Amniotic epithelial cell (primary cell): ENCODE measurements at places on chromosomes 16 and 17.

DNA sequence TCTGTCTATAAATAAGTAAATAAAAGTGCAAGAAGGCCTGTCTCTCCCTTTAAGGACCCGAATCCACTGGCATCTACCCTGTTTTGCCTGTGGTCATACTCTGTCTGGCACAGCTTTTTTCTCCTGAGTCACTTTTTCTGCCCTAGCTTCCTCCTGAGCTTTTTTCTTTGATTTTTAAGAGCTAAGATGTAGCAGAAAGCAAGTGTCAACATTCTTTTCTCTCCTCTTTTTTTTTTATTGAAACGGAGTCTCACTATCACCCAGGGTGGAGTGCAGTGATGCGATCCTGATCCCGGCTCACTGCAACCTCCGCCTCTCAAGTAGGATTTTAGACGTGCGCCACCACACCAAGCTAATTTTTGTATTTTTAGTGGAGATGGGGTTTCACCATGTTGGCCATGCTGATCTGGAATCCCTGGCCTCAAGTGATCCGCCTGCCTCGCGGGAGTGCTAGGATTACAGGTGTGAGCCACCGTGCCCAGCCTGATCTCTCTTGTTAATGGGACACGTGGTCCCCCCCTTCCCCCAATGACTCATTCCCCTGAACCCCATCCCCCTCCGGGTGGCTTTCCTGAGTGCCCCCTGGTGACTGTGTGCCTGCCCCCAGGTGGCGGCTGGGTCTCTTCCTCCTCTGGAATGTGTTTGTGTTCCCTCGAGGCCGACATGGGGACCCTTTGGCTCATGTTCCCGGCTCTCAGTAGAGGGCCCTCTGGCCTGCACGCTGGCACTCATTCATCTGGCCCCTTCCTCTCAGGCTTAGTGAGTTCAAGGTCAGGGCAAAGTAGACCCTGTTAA lies 14.2 kb downstream of the C16orf90 start:
- no peak for DNase-seq

GRCh38 chr16:20868890-20869289 lies 31.3 kb downstream of the DCUN1D3 start:
- peak; percentile 53 for DNase-seq

- DNase-seq: no peak
Observed at GRCh38 chr17:44247440-44247841, 20.5 kb downstream of the SLC4A1 start.

- no peak for DNase-seq
Observed at GRCh38 chr17:78600181-78600721, 23.1 kb upstream of the DNAH17 start.

DNA sequence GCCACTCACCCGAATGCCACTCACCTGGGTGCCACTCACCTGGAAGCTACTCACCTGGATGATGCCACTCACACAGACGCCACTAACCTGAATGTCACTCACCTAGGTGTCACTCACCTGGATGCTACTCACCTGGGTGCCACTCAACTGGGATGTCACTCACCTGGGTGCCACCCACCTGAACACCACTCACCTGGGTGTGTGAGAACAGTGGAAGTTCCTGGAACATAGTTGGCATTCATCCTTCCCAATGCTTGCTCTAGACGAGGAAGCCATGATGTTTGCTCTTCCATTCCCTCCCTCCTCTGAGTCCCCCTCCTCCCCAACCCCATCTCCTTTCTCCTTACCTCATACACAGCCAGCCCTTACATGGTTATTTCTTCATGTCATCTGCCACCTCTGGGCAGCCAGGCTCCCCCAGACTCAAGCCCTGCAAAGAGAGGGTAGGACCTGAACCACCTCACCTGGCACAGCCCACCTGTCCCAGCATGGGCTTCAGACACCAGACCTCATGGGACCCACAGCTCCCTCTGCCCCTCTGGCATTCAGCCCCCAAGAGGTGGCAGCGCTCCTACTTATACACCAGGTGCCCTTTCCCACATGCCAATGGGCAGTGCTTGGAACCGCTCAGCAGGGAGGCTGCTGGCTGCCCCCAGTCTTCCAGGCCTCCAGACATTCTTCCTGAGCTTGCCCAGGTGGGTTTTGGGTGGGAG lies 171.8 kb upstream of the FOXF1 start:
- no peak for DNase-seq

DNA sequence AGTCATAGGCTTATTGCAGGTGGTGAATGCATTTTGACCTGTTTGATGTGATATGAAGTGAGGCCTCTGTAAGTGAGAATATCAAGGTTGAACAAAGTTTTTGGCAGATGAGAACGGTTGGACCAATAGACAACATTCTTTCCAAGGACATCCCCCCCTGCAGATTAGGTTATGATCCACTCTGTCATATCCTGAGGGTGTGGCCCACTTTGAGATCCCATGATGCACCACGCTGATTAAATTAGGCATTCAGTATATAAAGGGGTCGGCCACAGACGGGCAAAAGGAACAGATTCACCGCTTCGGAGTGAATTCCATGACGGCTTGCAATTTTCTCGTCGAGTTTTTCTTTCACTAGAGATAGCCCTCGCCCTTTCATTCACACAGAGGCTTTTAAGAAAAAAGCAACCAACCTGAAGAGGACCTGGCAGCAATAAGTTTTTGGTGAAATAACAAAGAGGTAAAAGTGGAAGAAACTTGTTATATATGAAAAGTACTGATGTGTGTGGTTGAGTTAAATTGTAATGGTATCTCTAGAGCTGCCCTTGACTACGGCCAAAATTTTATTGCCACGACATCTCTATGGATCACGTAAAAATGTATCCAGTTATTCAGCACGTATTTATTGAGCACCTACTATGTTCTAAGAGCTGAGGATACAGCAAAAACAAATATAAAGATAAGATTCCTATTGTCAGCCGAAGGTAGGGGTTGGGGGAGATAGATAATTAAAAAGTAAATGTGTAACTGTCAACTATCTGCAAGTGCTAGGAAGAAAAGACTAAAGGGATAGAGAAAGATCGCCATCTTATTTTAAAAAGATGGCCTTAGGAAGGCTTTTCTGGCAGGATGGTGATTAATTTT lies 1.7 kb upstream of the RBBP6 start:
- no peak for DNase-seq

GRCh38 chr17:46135126-46135812 lies 58.0 kb downstream of the KANSL1 start:
- peak; percentile 80 for DNase-seq

DNA sequence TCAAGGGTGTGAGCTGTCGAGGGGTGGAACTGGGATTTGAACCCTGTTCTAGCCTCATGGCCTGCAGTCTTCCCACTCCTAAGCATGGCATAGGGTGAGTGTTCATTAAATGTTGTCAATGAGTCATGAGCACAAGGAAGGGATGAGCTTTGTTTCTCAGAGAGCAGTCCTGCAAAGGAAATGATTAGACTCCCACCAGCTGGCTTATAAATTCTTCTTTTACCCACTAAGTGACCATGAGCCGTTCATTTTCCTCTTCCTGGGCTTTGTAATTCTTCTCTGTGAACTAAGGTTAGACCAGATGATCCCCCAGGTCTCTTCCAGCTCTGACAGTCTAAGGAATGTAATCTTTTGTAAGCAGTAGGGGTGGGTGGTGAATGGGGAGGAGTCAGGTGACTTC lies 47.9 kb upstream of the HNF1B start:
- peak; percentile 59 for DNase-seq

DNA sequence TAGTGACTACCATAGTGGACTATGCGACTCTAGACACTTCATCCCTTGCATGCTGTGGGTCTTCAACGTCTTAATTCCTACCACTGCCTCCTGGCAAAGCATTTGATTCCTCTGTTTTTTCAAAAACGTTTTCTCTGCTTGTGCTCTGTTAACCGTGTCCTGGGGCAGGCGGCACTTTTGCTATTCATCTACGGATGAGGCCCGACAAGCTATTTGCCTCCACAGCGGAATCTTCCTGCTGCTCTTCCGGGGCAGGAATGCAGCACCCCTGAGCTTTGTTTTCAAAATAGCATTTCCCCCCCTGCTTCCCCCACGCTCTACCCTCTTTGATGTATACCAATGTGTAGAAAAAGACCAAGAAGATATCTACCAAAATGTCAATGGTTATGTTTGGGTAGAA lies 39.8 kb upstream of the METTL16 start:
- no peak for DNase-seq

DNA sequence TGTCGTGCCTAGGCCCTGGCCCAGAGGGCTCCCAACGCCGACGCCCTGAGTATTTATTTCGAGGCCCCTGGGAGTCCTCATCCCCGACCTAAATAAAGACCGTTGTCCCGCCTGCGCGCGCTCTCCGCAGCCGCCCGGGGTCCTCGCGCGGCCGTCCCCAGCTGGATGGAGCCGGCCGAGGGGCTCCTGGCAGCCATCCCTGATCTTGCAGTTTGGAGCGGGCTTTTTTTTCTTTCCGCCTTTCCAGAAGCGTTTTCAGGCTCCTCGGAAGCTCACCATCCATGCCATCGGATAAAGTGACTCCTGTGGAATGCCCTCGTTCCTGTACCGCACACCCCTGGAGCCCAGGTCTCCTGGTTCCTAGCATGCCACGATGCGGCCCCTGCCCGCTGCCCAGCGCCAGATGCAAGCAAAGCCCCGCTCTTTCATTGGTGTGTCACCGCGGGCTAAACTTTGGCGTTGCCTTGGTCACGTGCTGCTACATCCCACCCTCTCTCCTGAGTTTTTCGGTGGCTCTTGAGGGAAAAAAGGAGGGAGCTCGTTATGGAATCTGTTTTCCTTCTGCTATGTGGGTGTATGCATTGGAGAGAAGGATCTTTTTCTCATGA lies 716 bp downstream of the TMEM94 start:
- no peak for DNase-seq

DNA sequence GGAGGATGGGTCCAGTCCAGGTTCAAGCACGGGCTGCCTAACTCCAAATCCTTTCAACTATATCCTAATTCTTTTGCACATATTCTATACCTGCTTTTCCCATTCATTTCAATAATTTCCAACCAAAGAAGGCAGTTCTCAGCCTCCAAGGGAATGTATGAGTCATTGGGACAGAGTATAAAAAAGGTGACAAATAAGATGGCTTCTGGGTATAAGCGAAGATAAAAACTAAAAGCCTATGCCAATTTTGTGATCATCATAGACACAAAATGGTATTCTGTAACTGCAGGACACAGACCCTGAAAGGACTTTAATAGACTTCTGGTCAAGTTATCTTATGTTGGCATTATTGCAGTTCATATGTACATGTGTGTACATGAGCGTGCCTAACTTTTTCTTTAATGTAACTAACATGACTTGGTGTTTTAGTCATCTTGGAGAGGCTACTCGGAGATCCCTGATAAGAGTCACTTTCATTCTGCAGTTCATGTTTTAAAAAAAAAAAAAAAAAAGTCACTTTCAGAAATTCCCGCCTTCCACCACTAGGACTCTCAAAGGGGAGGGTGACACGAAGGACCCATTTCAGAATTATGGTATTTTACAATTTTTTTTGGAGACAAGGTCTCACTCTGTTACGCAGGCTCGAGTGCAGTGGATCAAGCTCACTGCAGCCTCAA lies 17.3 kb downstream of the COG1 start:
- DNase-seq: peak; percentile 14

- DNase-seq: peak; percentile 23
Observed at GRCh38 chr17:18993905-18994526, 10.5 kb downstream of the FAM83G start.

DNA sequence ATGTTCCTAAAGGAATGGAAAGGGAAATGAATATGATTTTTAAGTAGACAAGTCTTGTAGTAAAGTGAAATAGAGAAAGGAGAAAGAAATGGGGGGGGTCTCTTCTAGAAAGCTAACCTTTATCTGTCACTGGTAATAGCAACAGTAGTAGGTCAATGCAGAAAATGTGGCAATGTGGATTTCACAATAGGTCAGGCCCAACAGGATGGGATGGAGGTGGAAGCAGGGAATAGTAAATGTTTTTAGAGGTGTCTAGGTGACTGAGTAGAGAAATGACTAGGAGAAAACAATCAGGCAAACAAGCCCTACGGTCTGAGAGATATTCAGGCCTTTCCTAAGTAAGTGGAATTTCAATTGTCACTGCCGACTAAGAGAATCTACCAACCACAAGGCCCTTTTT lies 6.0 kb upstream of the RSKR start:
- no peak for DNase-seq

GRCh38 chr17:44909681-44910144 lies 5.6 kb downstream of the GFAP start:
- peak; percentile 71 for DNase-seq

DNA sequence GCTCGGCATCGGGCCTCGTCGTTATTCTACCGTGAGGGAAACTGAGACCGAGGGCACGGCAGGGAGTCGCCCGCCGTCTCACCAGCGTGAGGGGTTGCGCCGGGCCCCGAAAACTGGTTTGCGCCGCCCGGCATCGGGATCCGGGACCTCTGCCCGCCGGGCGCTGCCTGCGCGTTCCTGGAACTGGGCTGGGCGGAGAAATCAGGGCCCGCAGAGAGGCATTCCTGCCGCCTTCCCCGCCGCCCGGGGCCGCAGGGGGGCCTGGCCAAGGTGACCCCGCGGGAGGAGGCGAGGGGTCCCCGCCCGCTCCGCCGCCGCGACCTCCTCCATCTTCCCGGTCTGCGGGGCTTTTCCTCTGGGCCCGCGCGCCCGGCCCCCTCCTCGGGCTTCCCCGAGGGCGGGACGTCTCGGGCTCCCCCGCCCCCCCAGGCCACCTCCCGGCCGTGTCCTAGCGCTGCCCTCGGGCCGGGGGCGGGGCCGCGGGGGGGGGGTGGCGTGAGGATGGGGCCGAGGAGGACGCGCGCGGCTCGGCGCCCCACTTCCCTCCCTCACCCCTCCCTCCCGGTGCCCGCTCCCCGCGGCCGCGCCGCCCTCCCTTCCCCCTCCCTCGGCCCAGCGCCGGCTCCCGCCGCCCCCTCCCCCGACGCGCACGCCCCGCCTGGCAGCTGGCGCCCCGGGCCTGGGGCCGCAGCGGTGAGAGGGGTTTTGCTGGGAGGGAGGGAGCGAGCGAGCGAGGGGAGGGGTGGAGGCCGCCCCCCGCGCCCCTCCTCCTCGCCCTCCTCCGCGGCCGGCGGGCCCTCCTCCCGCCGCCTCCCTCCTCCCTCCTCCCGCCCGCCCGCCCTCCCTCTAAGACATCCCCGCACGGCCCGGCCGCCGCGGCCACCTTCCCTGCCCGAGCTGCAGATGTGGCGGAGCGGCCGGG lies at the start of gene GLIS2:
TSS of gene GLIS2 (plus strand) at position 882 of the 922 bp plus-strand sequence. CDS start 16,214 bp downstream, outside the sequence.
- peak; percentile 80 for DNase-seq

GRCh38 chr17:80112471-80113032 lies 11.2 kb downstream of the GAA start:
- no peak for DNase-seq

GRCh38 chr17:12898110-12898509 lies 108.8 kb downstream of the ARHGAP44 start:
- no peak for DNase-seq

- DNase-seq: no peak
Observed at GRCh38 chr17:40279402-40279801, 8.3 kb upstream of the CDC6 start.

DNA sequence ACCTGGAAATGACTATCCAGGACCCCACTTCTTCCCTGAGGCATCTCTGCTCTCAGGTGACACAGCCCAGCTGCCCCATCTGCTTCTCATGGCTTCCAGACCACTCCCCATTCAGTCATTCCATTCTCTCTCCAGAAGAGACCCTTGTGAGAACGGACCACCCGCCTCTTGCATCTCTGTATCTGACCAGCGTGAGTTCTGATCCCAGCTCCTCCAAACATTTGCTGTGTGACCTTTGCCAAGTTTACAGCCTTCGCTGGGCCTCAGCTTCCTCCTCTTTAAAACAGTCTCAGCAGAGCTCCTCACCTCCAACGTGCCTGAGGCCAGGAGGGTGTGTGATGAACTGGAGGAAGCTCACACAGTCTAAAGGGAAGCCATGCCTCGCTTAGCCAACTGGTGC lies 39.6 kb downstream of the C16orf82 start:
- no peak for DNase-seq

GRCh38 chr16:12011565-12011964 lies 35.0 kb downstream of the SNX29 start:
- no peak for DNase-seq
